ENCODE measurements at places on chromosomes 6 and 20.
A peak's percentile ranks its signal among the peaks of the same experiment; 100 is the strongest.

- no peak for DNase-seq
Observed at GRCh38 chr20:8720089-8720488, 348.8 kb upstream of the PLCB4 start.

- DNase-seq, result no peak
Observed at GRCh38 chr20:43835944-43836508, 78.6 kb upstream of the TOX2 start.

DNA sequence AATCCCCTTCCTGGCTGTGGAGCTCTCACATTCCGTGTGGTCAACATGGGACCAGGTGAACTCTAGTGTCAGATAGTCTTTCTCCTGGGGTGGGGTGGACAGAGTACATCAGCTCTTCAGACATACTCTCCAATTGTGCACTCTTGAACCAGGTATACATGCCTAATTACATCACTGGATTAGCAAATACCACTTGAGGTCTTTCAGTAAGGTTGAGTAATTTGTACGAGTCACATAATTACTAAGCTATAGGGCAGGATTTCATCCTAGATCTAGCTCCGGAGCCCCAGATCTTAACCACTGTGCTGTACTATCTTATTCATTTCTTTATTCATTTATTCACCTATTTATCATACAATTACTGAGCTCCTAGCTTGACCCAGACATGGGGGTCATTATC lies 821.3 kb downstream of the TFAP2A start:
- DNase-seq, result no peak

- no peak for DNase-seq
Observed at GRCh38 chr20:63830841-63831588, at the start of gene ZBTB46. Gene ZBTB46, minus strand, starts transcription at chr20:63831264. Its CDS starts 40,507 bp downstream, at chr20:63790757.

DNA sequence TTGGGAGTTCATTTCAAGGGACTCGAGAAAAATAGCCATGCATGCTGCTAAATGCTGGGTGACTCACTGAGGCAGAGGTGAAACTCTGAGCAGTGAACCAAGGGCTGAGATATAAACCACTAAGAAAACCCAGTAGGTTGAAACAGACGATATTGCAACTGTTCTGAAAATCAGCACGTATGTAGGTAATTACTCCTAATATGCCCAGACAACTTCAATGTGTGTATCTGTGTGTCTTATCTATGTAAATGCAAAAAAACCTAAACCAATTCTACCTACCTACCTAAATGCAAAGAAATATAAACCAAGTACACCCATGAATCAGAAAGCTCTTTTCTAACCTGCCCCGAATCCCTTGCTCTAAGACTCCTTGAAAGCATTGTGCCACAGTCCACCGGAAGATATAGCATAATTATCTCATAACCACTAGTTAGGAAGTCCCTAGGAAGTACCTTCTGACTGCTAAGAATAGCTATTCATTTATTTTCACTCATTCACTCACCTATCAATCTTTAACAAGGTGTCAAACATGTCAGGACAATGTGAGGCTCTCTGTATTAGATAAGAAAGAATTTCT lies 458.7 kb upstream of the RUNX2 start:
- DNase-seq, result no peak

- DNase-seq, result no peak
Observed at GRCh38 chr6:140441256-140441655, 1066.8 kb upstream of the CITED2 start.

- no peak for DNase-seq
Observed at GRCh38 chr6:86683132-86683908, 254.0 kb upstream of the HTR1E start.

DNA sequence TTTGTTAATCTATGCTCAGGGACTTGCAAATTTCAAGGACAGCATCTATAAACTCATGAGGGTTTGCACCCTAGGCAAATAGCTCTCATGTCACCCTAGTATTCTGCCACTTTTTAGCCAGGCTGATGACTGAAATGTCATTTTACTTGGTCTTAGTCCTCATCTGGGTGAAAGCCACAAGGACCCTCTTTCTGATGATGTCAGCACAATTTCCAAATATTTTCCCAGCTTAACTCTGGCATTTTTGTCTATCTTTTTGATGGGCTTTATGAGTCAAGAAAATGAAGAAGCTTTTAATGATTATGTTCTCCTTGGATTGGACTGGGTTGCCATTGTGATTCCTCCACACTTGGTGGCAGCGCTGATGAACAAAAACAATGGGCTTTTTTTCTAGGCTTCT lies 420.1 kb upstream of the BTBD3 start:
- DNase-seq, result no peak

DNA sequence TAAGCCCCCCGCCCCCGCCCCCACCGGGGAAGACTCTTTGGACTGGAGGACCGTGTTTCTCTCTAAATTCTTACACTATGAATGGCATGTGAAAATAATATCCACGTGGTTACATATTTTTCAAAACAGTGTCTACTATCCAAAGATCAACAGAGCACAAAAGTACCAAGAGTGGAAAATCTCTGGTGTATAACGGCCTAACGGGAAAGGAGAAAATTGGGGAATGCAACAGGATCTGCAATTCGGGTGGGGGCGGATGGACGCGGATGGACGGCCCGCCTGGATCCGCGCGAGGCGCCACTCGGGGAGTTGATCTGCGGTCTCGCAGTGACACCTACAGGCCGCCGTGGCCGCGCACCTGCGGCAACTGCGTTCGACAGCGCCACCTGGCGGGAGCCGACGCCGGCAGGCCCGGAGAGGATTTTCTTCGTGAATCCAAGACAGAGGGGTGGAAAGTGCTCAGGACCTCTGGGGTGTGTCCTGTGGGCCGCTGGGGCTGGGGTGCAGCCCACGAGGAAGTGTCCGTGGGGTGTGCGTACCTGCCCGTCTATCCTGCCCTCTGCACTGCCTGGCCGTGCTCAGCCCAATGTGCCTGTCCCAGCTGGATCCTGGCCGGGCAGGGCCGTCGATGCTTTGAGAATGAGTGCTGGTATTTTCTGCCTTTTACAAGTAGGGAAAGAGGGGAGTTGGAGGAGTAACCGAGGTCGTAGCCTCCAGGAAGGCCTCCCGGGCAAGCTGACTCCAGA lies 18.6 kb downstream of the ANKRD60 start:
- peak; percentile 76 for DNase-seq

- no peak for DNase-seq
Observed at GRCh38 chr6:131565056-131565455, 8.0 kb upstream of the ARG1 start.

DNA sequence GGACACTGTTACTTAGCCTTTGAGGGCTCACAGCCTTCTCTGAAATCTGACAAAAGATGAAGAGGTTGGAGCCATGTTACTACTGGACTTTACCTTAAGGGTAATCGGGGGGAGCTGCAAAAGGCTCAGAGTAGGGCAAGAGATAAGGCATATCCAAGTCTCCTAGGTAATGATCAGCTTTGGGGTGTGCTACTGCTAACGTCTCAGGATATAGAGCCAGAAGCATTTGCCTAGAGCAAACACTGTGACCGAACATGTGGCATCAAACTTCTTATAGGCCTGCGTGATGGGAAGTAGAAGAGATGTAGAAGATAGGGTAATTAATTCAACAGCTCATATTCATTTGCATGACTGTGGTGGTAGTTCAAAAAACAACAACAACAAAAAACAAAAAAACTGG lies 11.1 kb downstream of the UBE2V1 start:
- no peak for DNase-seq
